NCI-H1105 treated with DMSO at 0.1 percent for 48 hours (cell line): ENCODE measurements at places on chromosomes 12 and 14.
A peak's percentile ranks its signal among the peaks of the same experiment; 100 is the strongest.

DNA sequence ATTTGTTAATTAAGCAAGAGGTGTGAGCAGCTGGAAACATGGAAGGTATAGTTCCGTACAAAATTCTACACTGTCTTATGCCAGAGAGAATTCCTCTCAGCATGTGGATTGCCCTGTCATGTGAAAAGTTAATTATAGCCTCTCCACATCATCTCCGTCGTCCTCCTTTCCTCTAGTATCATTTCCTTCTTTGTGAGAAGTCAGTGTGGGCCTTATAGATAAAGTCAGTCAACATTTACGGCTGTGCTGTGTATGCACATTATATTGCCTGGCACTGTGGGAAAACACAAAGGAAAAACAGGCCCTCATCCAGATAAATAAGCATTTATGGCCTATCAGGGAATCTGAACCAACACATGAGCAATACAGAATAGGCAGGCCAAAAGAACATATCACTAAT lies 236.6 kb downstream of the SEC23A start:
- DNase-seq = peak; percentile 94

DNA sequence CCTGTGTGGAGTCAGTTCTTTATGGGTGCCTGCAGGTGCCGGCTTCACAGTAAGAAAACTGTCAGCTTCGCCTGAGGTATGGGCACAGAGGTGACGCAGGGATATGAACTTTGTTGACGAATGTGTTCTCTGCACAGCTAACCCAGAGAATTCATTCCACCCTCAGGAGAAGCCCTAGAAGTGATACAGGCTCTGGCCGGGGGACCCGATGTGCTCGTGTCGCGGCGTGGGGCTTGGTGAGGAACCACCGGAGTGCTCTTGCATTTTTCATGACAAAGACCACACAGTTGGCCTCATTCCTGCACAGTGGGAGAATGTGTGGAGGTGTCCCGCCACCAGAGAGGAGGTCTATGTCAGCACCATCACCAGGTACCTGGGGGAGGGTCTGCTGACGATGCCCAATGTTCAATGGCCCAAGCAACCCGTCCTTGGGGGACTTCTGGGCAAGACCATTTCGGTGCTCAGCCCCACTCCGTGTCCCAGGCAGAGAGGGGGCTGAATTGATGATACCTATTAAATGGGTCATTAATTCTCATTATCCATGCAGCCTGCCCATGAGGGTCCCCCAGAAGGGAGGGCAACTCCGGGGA lies 147.5 kb upstream of the RTL1 start:
- no peak for DNase-seq

DNA sequence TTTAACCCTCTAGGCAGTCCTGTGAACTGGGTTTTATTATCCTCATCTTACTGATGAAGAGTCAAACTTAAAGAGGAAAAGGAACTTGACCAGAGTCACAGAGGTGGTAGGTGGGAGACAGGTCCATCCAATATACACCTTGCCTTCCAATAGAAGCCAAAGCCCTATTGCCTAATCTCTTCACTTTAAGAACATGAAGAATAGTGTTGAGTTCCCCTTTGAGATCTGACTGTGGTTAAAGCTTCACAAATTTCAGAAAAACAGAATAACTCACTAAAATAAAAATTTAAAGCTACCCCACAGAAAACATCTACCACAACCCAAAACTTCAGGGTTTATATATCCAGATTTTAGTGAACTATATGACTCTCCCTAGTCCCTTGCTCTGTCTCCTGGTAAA lies 115.4 kb downstream of the ETV6 start:
- DNase-seq = no peak

DNA sequence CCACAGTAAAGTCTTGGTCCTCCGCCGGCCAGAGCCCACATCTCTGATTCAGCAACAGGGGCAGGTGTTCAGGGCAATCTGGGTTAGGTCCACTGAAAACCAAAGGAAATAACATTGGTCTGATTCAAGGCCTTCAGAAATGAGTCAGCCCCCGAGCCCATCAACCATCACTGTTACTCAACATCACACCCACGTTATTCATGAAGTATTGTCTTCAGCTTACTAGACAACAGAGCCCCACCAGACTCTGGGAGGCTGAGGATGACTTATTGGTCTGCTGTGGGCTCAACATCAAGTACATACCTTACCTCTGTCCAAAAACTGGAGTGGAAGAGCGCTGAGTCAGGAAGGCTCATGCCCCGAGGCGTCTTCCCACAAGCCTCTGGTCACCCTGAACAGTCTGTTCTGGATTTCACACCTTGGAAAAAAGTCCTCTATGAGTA lies 97.5 kb downstream of the ZFP36L1 start:
- no peak for DNase-seq

GRCh38 chr12:123148655-123149054 lies 2.2 kb downstream of the PITPNM2 start:
- DNase-seq = no peak

DNA sequence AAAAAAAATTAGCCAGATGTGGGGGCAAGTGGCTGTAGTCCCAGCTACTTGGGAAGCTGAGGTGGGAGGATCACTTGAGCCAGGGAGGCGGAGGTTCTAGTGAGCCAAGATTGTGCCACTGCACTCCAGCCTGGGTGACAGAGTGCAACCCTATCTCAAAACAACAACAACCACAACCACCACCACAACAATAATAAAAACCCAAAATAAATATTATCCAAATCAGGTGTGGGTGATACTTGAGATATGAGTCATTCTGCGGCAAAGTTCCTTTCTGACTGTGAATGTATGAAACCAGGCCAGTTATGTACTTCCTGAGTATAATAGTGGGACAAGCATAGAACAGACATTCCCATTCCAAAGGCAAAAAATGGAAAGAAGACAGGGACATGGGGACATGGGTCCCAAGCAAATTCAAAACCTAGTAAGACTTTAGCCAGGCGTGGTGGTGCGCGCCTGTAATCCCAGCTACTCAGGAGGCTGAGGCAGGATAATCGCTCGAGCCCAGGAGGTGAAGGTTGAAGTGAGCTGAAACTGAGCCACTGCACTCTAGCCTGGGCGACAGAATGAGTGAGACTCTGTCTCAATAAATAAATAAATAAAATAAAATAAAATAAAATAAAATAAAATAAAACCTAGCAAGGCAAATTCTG lies 9.7 kb upstream of the ERC1 start:
- no peak for DNase-seq

- no peak for DNase-seq
Observed at GRCh38 chr12:39605501-39605900, 14.1 kb downstream of the ABCD2 start.

GRCh38 chr12:100168562-100168961 lies 25.9 kb upstream of the BLTP3B start:
- DNase-seq = no peak

DNA sequence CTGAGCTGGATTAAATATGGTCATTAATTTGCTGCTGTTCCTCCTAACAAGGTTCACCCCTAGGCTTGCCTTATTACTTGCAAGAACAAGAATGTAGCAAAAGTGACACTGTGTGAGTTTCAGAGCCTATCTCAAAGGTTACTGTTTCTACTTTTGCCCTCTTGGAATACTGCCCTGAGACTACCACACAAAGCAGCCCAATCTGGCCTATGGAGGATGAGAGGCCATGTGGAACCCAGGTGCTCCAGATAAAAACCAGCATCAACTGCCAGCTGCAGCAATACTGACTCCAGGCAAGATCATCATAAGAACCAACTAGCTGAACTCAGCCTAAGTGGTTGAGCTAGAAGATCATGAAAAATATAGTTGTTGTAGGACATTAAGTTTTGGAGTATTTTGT lies 22.4 kb upstream of the SUPT16H start:
- no peak for DNase-seq

DNA sequence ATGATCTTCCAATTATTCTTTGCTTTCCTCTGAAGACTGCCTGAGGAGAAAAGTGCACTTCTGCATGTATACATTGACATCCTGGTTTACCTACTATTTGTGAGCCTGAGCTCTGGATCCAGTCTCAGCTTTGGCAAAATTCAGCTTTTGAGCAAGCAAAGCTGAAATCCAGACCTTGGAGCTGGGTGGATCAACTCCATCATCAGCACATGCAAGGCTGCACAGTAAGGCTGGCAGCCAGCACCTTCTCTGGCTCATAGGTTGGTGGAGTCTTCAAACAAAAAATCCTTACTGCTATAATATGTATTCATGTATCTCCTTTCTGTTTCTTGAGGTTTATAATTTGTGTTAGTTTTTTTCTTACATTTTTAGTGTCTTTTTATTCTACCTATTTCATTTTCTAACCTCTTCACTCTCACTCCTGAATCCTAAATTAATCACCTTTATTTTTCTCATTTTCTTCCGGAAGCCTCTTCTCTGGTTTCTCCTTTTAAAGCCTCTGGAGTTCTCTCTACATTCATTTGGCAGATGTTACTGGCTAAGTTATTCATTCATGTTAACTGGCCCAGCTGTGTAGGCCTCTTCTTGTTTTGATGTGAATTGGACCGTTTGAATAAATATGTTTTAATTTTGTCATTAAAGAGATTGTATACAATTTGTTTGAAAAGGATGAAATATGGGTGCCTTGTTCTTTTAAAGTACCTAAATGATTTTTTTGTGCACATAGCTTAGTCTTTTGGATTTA lies 224.8 kb downstream of the DACT1 start:
- no peak for DNase-seq
